ENCODE measurements at places on chromosomes 4 and X.

- no peak for DNase-seq
Measured at GRCh38 chr4:91965166-91965565, 338.6 kb upstream of the GRID2 start.

DNA sequence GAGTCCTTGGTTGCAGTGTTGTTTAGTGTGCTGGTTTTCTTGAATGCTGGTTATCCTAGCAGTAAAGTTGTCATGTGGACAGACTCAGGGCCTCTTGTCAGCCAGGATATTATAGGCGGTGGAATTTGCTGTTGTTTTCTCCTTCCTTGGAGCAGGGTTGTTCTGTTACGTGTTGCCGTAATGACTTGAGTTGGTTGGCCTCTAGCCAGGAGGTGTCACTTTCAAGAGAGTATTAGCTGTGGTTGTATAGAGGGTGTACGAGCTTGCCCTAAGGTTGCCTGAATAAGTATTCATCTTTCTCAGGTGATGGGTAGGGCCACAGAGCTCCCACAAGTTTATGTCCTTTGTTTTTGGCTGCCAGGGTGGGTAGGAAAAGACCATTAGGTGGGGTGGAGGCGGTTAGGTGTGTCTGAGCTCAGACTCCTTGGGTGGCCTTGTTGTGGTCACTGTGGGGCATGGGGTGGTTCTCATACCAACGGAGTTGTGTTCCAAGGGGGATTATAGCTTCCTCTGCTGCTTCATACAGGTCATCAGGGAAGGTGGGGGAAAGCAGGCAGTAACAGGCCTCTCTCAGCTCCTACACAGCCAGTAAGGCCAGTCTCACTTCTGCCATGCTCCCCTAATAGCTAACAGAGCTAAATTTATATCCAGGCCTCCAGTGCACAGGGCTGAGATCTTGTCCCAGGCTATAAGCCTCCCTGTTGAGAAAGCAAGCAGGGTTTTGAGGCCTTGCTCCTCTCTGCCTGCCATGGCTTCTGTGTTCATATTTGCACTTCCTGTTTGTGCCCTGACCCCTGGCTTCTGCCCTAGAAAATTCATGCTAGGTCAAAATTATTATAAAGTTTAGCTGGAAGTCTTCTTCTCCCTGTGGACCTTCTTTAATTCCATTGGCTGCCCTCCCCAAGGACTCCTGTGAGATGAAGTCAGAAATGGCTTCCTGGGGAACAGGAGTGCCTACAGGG lies 594.7 kb downstream of the RAPGEF2 start:
- DNase-seq = no peak

DNA sequence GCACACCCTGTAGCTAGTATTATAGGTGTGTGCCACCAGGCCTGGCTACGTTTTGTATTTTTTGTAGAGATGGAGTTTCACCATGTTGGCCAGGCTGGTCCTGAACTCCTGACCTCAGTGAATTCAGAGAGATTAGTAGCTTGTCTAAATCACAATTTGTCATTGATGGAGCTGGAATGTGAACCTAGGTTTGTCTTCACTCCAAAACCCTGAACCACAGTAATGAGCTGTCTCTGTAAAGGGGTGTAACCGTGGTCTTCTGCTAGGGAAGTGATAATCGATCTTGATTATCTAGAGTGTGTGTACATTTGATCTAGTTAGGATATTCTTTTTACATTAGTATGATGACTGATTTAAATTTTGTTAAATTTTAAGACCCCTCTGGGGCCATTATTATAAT lies 8.3 kb downstream of the ARHGAP10 start:
- DNase-seq = no peak

GRCh38 chr4:6987588-6987961 lies 55.6 kb upstream of the TADA2B start:
- no peak for DNase-seq

- DNase-seq = no peak
Measured at GRCh38 chr4:67668315-67668714, 32.6 kb downstream of the UBA6 start.

- DNase-seq = no peak
Measured at GRCh38 chrX:23598575-23598974, 68.7 kb upstream of the PRDX4 start.

DNA sequence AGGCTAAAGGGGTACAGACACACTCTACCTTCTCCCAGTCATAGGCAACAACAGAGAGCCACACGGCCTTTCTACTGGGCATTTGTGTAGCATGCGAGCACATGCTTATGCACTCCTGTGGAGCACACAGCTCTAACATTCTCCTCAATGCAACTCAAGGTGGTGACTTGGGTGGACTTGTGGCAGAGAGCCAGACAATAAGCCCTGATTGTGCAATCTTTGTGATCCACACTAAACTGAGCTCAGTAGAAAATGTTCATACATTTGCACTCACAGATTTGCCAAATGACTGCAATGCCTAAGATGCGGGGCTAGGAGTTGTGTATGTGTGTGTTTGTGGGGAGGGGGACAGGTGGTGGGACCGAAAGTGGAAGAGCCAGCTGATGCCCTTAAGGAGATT lies 31.4 kb upstream of the SETD7 start:
- DNase-seq = no peak

GRCh38 chr4:84389406-84389805 lies 109.7 kb downstream of the NKX6-1 start:
- DNase-seq = no peak

DNA sequence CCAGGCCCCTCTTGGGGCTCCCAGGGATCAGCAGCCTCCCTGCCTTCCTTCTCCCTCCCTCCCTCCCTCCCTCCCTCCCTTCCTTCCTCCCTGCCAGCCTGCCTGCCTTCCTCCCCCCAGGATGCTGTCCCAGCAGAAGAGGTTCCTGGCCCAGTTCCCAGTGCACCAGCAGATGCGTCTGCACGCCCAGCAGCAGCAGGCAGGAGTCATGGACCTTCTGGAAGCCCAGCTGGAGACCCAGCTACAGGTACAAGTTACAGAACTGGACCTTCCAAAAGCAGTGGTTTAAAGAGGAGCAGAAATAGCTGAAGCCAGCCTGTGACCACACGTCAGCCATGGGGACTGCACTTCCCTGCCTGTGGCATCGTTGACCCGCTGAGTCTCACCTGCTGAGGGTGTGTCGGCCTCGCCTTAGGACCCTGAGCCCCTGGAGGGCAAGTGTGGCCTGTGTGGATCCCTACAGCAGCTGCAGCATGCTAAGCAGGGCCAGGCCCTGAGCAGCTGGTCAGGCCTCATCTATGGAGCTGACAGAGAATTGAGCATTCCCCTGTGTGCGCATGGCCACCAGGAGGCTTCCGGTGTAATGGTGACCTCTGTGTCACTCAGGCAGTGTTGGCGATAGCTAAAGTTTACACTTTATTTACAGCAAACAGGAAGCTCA lies 84.7 kb downstream of the CRMP1 start:
- no peak for DNase-seq

DNA sequence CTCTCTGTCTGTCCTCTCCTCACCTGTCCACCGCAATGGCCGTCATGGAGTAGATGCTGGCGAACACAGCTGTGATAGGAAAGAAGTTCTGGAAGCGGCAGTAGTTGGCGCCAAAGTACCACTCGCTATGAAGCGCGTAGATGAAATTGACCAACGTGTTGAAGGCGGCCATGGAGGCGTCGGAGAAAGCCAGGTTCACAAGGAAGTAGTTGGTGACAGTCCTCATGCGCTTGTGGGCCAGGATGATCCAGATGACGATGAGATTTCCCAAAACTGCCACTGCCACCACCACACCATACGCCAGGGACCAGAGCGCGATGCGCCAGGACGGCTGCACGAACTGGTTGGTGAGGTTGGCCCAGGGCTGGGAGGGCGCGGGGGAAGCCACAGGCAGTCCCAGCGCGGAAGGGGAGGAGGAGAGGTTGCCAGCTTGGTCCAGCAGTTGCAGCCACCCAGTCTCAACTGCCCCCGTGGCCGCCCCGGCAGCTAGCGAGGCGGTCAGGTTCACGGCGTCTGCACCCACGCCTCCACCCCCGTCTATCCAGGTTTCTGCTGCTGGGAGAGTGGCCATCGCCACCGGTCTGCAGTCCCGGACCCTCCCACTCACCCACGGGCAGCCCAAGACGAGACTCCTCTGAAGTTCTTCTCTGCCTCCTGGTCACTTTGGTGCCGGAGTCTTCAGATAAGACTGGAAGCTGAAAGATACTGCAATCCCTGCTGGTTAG lies 518 bp downstream of the TACR3 start:
- DNase-seq = no peak

- DNase-seq = no peak
Measured at GRCh38 chr4:149065753-149066152, 623.5 kb upstream of the NR3C2 start.

DNA sequence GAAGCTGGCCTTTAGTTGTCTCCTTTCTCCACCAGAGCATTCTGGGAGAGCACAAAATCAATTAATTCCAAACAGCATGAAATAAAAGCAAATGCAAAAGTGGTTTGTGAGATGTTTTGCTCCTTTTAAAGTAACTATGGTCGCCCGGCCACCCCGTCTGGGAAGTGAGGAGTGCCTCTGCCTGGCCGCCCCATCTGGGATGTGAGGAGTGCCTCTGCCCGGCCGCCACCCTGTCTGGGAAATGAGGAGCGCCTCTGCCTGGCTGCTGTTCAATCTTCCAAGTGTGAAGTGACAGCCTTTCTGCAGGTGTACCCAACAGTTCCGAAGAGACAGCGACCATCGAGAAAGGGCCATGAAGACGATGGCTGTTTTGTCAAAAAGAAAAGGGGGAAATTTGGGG lies 381.3 kb upstream of the FGF16 start:
- no peak for DNase-seq

GRCh38 chr4:26885912-26886274 lies 25.3 kb downstream of the STIM2 start:
- DNase-seq = no peak

GRCh38 chr4:98434816-98435215 lies 173.6 kb downstream of the RAP1GDS1 start:
- no peak for DNase-seq

Data from stimulated activated CD8-positive, alpha-beta memory T cell treated with anti-CD3 and anti-CD28 coated beads, Interleukin-15, amount 100 ng/mL, for 4 hours (primary cell).